NCI-H1417 treated with DMSO at 0.1 percent for 48 hours (cell line): ENCODE measurements at places on chromosomes 4 and X.

- DNase-seq, result no peak
Measured at GRCh38 chrX:13198762-13199064, 121.1 kb downstream of the ATXN3L start.

DNA sequence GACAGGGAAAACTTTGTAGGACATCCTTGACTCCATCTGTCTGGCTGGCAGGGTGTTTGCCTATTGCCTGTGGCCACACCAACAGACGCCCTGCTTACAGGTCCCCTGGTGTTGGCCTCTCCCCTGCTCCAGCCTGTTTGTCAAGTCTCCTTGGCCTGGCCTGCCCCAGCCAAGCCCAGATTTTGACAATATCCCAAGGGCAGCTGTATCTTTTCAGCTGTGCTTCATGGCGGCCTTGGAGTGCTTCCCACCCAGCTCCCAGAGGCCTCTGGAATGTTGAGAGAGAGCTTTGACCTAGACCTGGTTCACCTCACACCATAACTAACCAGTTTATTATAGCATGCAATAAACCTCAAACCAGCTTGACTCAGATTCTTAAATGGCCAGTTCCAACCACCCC, 204.0 kb upstream of the NHS start:
- DNase-seq, result no peak

DNA sequence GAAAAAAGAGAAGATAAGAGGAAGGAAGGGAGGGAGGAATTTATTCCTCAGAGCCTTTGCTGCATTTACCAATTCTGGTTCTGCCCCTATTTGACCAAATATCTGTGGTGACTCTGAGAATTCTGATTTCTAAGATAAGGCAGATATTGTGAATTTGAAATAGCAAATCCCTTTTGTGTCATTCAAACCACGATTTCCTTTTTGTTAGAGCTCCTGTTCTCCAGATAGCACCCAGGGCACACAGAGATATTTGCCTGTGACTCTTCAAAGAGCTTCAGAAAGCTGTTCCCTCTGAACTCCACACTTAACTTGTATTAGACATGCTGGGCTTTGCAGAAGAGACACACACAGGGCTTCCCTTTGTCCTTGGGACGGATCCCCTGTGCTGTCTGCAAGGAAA, 272.2 kb downstream of the DHRSX start:
- no peak for DNase-seq

DNA sequence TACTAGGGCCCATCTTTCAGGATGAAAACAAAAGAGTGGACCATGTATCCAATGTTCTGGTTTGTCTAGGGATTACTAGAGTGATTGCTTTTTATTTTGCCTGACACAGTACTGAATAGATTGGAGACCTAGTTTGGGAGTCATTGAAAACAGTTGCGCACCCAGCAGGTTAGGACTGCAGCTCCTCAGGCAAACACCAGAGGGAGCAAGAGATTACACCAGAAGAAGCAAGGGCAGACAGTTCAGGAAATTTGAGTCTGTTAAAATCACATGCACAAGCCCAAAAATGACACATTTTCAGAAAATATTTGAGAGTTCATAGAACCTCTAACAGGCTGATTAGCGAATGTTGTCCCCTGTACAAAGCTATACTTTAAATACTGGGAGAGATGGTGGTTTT, 55.6 kb downstream of the CYLC1 start:
- no peak for DNase-seq

DNA sequence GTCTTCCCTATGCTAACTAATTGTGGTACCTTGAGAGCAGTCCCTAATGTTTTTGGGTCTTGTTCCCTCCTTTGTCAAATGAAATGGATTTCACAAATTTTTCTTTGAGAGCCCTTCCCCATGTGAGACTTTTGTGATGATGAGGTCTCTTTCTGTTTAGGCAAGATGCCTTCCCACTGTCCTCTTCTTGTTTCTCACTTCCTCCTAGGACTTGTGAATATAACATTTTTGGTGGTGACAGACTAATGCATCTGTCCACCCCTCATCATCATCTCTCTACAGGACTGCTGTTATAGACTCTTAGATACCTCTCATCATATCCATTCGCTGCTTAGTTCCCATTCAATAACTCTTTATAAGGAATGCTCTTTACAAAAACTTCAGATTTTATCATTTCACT, 8.7 kb upstream of the ANK2 start:
- DNase-seq, result no peak

DNA sequence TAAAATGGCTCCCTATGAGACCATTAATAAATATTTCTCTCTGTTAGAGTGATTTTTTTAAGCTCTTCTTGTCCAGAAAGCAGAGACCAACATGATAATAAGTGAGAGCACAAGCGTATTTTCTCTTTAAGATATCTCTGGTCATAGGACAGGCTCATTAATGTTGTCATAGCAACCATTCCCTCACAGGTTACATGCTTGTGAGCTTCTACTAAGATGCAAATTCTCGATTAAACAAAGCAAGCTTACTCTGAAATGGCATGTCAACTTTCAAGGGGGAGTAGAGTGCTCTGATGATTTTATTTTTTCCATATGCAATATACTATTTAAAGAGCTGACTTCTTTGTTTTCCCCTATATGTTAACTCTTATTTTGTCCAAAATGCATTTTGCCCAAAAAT, 487.2 kb upstream of the LCORL start:
- DNase-seq, result no peak

DNA sequence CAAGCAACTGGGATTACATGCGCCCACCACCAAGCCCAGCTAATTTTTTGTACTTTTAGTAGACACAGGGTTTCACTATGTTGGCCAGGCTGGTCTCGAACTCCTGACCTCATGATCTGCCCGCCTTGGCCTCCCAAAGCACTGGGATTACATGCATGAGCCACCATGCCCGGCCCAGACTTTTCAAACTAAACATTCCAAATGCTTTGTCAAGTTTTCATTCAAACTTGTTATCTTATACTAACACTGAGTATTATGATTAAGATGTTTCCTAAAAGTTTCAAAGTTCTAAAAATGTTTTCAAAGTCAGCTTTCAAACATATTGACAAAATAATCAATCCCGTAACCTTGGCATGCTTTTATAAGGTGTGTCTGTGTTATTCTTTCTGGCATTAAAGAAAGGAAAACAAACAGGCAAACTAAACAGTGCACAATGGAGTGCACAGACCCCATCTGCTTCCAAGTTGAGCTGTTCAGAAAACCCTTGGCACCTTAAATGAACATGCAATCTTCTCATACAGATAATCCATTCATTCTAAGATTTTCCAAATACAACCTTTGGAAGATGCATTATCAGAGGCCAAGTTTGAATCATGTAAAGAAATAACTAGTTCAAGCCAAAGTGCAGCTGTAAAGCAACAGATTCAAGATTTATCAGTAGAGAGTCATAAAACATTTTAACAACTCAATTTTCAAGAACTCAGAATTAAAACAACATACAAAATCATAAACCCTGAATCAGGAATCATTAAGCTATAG, 49.1 kb downstream of the ABCG2 start:
- no peak for DNase-seq

DNA sequence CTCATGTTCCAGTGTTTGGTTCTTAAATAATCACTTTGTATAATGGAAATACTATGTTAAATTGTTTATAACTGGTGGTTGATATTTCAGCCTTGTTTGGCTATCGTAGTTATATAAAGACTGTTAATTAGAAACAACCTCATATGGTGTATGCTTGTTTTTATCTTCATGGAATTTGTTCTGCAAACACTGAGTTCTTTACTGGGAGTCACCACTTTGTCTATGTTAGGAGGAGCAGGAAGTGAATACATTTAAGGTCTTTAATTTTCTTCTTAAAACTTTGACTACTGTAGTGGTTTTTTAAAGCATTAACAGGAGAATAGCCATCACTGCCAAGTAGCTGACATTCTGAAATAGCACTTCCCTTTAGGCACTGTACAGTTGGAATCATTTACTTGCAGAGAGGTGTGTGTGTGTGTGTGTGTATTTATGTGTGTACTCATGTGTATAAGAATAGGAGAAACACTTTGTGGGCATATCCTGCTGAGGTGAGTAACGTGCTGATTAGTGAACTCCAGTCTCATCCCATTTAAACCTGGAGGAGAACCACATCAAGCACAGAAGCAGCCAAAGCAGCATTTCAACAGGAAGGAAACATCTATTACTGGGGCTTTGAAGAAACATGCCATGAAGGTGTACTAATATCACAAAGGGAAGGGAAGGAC, 37.8 kb downstream of the TET2 start:
- DNase-seq, result no peak

- no peak for DNase-seq
Measured at GRCh38 chr4:151114338-151114737, 14.9 kb downstream of the RPS3A start.

DNA sequence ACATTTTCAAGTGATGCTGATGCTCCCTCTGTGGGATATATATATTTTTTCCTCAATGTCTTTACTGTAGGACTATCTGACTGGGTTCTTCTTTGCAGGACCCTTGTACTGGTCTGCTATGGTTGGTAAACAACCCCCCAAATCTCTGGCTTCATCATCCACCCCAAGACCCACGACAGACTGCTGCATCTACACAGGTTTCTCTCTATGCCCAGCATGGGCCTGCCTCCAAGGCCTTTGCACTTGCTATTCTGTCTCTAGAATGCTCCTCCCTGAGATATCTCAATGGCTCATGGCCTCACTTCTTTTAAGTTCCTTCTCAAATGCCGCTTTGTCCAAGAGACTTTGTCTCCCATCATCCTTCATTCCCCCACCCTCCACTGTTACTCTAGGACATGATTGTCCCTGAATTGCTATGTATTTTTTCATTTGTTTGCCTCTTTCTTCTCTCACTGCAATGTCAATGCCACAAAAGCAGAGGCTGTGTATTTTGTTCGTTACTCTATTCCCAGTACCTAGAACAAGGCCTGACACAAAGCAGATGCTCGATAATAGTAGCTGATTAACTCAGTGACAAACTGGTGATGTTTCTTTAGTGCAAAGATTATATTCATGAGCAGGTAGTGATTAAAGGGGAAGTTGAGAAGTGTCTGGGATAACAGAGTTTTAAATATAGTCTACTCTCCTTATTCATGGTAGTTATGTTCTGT, 6.6 kb downstream of the EVC start:
- DNase-seq, result no peak

GRCh38 chrX:133645256-133645655, 230.0 kb upstream of the GPC4 start:
- no peak for DNase-seq

DNA sequence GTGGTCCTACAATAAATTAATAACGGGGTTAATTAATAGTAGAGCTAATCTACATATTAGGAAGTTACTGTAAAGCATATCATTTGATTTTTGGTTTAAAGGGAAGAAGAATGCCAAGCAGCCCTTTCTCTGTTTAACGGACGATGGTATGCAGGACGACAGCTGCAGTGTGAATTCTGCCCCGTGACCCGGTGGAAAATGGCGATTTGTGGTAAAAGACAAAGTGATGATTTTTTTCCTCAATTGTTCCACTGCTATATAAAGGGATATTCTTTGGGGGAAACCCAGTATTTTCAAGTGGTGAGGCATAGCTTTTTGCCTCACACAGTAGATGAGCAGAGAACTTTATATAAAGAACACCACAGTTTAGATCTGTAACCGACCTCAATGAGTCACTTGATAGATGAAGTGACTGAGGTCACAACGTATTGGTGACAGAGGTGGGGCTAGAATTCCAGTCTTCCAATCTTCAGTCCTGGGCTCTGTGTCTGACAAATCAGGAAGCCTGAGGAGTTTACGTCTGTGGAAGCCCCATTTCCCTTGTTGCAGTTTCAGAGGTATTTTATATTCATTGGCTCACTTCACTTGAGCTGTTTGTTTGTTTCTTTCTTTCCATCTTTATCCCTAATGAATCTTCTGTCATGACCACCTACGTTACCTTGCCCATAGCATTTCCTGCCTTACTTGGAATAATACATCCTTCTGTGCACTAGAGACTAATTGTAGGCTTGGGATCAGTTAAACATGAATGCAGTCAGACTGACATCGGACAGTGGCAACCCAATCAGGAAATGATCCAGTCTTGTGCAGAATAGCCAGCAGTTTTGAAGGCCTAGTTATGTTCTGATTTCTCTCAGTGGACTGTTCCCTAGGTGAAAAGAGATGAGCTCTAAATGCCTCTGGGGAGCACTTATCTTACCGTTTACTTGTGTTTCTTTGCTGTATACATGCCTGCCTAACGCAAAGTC, 30.1 kb downstream of the ZRSR2 start:
- no peak for DNase-seq

- no peak for DNase-seq
Measured at GRCh38 chr4:153522802-153523094, 56.6 kb downstream of the TMEM131L start.

DNA sequence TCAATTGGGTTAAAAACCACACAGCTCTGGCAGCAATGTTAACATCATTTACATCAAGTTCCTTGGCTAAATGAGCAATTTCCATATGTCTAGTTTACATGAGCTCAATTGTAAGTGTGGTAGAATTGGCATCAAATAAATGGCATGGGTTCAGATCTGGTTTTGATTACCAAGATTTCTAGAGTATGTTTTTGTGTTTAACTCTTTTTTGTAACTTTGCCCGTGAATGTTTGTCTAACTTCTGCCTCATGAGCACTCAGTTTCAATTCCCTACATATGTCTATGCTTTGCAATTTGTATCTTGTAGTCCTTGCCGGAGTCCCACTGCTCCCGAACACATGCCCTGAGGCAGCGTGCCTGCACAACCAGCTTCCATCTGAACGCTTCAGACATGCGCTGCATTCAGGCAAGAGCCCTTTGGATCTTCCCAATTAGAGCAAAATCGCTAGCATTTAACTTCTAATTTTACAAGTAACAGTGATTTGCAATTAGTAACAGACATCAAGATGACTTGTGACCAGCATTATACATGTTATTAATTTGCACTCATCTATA, 644.4 kb downstream of the TRIML1 start:
- DNase-seq, result no peak

- no peak for DNase-seq
Measured at GRCh38 chr4:53321151-53321983, 44.5 kb downstream of the SCFD2 start.

DNA sequence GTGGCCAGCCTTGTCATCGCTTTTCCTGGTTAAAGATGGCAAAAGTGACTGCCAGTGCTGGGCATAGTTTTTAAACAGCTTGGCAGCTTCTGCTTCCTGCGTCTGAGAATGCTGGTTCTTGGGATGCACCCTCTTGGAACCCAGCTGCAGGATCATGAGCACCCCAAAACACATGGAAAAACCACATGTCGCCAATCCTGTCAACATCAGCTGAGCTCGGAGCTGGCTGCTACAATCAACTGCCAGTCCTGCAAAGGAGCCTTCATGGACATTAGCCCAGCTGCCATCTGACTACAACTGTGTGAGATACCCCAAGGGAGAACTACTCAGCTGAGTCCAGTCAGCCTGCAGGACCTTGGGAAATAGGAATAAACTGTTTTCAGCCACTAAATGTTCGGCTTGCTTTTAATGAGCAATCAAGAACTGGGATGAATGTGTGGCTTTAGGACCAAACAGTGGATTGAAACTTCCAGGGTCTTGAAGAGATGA, 31.0 kb downstream of the OSTC start:
- DNase-seq, result no peak

- no peak for DNase-seq
Measured at GRCh38 chr4:100317032-100317864, 127.0 kb upstream of the DDIT4L start.

DNA sequence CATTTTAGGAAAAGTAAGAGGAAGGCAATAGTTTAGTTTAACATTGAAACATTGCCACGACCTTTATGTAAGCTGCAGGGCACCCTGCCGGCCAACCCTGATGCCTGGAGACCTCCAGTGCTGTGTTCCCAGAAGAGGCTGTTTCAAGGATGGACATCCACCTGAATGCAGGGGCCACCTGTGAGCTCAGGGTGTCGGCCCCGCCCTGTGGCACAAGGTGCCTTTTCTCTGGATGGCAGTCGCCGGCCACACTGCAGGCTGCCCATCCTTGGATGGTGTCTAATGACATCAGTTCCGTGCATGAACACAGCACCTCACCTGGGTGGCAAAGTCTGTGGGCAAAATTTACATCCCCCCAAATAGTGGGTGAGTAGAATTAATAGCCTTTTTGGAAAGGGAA, 180.0 kb downstream of the AFAP1 start:
- no peak for DNase-seq
